NCI-H460 (cell line): ENCODE measurements at places on chromosomes 16 and 17. TPM values are rescaled to one million over a fixed set of nuclear protein-coding genes. Genes with fewer than 3 reads are reported as not detected.

DNA sequence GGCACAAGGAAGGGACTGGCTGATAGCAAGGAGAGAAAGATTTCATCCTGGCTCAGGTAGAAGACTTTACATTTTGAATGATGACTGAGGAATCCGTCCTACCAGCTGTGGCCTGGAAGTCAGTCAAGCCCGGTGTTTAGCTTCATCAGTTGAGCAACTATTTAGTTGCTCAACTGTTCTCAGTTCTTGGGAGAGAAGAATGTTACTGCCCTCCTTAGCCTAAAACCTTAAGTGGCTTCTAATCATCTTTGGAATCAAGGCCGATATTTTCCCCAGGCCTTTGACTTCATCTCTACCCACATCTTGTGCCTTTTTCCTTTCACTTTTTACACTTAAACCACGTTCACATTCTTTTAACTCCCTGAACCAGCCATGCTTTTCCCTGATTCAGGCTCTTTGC lies 17.3 kb upstream of the RBL2 start:
- no peak for DNase-seq

DNA sequence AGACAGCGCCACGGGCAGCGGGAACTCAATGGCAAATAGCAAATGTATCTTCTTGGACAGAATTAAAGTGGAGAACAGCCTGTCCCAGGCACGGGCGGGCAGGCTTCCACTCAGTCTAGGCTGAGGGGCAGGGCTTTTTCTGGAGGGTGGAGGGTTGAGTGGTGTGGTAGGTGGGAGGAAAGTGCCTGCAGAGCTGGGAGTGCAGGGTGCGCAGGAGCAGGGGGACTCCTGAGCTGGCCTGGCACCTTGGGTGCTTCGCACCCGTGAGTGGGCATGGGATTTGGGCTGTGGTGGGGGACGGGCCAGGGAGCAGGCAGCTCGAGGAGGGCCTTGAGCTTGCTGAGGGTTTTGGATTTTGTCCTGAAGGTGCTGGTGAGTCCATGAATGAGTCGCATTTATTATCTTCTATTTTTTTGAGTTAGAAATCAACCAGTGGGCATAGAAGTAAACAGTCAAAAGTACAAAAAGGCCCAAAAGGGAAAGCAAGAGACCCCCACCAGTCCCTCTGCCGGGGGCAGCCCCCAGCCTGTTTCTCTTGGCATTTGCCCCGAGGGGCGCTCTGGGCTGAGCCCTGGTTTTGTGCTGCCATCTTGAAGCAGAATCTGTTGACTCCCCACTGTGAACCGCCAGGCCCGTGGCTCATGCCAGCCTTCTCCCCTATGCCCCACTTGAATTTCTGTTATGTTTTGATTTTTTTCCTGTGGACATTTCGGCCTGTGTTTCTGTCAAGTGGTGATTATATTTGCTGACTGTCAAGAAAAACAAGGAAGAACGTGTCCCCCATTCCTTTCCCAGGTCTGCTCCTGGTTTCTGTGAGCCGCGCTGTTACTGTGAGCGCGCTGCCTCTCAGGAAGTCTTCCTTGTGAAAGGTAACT lies 8.2 kb downstream of the ADORA2B start:
- no peak for DNase-seq

DNA sequence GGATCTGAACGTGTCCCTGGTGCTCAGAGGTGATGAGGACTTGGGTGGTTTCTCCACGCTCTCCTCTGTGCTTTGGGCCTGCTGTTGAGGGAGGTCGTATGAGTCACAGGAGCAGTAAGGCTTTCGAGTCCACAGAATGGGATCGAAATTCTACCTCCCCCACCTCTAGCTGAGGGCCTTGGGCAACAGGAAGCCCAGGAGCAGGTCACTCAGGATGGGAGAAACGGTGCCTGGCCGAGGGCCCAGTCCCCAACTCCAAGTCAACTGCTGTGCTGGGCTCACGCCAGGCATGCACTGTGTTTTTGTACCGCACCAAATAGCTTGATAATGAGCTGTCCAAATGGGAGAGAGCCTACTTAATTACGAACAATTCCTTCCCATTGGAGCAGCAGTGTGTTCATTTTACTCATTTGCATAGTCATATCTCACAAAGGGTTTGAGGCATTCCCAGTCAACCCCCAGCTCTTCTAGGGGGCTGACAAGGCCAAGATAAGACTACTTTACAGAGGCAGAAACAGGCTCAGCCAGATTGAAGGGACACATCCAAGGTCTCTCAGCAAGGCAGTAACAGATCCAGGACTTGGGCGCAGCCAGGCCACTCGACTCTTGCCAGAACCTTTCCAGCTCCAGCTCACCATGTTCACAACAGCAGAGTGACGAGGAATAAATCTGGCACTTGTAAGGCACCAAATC lies 53.6 kb downstream of the WNT3 start:
- no peak for DNase-seq

GRCh38 chr16:79532785-79533184 lies 67.8 kb downstream of the MAF start:
- DNase-seq = no peak

- DNase-seq = no peak
Measured at GRCh38 chr16:11506741-11507305, 79.9 kb downstream of the LITAF start.

- DNase-seq = no peak
Measured at GRCh38 chr16:88548985-88549384, 21.2 kb upstream of the ZC3H18 start.

C17orf50 gene
- total RNA-seq = not detected in 2 replicates

ATP2C2 gene
- not detected in 2 replicates for total RNA-seq
